Stimulated activated CD4-positive, alpha-beta T cell treated with anti-CD3 and anti-CD28 coated beads, Interleukin-1b, Interleukin-23, amount 100 ng/mL, for 24 hours (primary cell): ENCODE measurements at places on chromosomes 3 and 15.

DNA sequence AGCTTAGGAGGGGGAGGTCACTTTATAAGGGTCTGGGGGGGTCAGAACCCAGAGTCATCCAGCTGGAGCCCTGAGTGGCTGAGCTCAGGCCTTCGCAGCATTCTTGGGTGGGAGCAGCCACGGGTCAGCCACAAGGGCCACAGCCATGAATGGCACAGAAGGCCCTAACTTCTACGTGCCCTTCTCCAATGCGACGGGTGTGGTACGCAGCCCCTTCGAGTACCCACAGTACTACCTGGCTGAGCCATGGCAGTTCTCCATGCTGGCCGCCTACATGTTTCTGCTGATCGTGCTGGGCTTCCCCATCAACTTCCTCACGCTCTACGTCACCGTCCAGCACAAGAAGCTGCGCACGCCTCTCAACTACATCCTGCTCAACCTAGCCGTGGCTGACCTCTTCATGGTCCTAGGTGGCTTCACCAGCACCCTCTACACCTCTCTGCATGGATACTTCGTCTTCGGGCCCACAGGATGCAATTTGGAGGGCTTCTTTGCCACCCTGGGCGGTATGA, at the start of gene RHO:
TSS of gene RHO (plus strand) at position 51 of the 512 bp plus-strand sequence. CDS start at position 146, 95 bp downstream.
- DNase-seq, result no peak

GRCh38 chr15:38285456-38285855, 32.8 kb downstream of the SPRED1 start:
- DNase-seq, result no peak

DNA sequence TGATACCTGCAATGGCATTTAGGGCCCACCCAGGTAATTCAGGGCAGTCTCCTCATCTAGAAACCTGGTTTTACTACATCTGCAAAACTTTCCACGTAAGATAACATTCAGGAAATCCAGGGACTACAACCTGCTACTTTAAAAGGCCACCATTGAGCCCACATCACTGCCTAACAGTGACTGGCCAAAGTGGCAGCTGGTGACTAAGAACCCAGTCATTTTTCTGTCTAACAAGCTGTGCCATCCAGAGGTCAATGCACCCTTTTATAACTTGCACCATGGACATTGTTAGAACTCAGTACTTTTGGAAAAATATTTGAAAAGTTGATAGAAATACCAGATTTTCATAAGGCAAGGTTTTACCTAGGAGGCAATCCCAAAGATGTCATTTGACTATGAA, 492.4 kb downstream of the OTOL1 start:
- DNase-seq, result no peak

GRCh38 chr3:37124435-37124834, 49.9 kb downstream of the LRRFIP2 start:
- DNase-seq, result no peak

- no peak for DNase-seq
These were observed 167.2 kb upstream of the TSC22D2 start for GRCh38 chr3:150240891-150241290.

DNA sequence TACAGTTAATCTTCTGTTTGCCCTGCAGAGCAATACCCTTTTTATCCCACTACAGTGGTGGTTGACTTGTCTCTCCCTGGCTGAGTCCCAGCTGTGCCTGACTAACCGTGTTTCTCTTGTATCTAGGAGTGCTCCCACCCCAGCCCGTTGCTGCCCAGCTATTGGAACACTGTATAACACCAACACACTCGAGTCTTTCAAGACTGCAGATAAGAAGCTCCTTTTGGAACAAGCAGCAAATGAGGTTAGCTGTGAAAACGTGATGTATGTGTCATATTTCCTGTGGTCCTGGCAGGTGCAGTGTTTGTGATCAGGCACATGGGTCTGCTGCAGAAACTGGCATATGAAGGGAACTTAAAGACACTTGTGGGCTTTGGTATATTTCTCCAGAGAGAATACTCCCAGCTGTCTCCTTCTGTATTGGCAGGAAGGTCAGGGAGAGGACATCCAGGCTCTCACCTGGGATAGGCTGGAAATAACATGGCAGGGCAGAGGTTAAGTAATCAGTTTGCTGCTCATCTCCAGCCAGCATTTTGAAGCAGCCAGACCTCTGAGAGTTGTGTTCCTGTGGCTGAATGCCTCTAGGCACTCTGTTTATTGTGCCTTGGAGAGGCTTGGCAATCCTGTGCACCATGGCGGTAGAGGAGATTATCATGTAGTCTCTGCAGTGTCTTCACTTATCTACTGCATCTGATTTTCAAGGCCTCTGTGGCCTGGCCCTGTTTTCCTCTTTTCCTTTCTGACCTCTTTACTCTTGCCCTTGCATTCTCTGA, 34.8 kb downstream of the ATG7 start:
- DNase-seq, result no peak

DNA sequence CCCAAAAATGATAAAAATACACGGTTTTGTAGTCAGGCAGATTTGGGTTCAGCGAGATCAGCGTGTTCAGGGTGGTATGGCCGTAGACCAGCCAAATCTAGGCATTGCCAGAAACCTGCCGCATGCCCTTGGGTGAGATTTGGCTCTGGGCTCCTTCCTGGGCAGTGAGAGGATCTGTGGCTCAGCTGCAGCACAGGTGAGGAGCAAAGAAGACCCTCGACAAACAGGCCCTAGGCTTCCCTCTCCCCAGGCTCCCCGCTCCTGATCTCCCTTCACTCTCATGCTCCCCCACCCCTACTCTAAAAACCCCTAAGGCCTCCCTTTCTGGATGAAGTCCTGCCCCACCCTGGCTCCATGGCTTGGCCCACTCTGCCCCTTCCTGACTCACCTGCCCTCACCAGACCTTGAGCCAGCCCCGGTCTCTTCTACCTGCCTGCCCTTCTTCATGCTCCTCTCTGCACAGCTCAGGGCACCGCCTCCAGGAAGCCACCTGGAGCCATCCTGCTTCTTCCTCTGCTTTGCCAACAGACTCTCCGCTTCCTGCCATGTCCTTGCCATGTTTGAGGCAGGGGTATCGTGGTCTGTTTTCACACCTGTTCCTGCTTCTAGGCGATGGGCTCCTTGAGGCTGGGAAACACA, 88.1 kb downstream of the CORO2B start:
- DNase-seq, result no peak

GRCh38 chr3:194031867-194032635, 103.9 kb upstream of the HES1 start:
- DNase-seq, result no peak

DNA sequence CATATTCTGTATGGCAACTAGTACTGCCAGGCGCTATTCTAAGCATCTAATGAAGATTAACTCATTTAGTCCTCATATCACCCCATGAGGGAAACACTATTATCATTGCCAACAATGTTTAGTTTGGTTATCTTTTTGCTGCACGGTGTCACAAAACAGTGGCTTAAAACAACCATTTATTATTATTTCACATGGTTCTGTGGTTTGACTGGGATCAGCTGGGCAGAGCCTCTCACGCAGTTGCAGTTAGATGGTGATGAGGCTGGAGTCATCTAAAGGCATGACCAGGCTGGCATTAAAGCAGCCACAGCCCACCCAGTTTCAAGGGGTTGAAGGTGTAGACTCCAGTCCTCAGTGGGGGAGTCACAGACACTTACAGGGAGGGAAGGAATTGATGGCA, 32.8 kb upstream of the RASA2 start:
- no peak for DNase-seq

GRCh38 chr3:123651449-123652341, 66.8 kb upstream of the HACD2 start:
- no peak for DNase-seq

DNA sequence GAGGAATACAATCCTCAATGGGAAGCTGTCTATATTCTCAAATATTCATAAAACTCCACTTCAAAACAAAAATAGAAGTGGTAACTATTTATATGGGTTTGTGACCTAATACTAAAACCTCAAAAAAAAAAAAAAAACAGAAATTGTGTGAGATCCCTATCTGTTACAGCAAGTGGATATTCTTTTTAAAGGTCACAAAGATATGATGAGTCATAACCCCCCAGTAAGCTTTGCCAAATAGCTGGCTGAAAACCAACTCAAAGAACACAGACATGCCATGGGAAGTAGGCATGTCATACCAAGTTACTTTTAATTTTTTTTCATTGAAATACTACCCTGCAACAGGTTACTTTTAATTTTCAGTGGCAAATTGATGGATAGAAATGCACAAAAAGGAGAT, 62.5 kb downstream of the CBLB start:
- no peak for DNase-seq

DNA sequence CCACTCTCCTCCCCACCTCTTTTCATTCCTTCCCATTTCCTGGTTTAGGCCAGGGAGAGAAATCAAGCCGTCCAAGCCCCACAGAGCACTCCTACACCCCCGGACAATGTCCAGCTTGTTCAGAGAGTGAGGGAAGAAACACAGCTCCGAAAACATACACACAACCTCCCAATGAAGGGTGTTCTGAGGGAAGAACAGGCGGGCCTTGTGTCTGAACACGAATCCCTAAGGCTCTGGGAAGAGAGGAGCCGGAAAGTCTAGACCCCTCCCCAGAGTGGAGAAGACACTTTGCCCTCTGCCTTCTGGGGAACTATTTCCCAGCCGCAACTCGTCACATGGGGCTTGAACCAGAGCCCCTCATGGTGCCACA, 30.5 kb downstream of the ACAN start:
- no peak for DNase-seq

- no peak for DNase-seq
These were observed 361.4 kb upstream of the CFAP20DC start for GRCh38 chr3:59411186-59411585.

DNA sequence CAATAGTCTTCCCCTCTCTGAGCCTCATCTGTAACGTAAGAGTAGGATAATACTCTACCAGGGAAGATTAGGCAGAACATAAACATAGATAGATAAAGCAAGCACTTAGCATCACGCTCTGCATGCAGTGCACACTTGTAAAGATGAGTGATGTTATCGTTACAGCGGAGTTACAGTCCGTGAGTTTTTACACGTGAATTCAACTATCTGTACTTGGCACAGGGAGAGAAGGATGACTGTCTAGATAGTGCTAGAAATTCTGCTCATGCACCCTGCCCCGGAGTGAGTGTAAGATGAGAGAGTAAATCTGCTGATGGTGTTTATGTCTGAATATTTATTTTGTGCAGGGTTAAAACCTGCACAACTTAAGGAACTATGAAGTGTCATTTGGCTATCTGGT, 35.8 kb downstream of the HAPLN3 start:
- no peak for DNase-seq

- DNase-seq, result no peak
These were observed 24.4 kb downstream of the ISG20 start for GRCh38 chr15:88663141-88663621.

DNA sequence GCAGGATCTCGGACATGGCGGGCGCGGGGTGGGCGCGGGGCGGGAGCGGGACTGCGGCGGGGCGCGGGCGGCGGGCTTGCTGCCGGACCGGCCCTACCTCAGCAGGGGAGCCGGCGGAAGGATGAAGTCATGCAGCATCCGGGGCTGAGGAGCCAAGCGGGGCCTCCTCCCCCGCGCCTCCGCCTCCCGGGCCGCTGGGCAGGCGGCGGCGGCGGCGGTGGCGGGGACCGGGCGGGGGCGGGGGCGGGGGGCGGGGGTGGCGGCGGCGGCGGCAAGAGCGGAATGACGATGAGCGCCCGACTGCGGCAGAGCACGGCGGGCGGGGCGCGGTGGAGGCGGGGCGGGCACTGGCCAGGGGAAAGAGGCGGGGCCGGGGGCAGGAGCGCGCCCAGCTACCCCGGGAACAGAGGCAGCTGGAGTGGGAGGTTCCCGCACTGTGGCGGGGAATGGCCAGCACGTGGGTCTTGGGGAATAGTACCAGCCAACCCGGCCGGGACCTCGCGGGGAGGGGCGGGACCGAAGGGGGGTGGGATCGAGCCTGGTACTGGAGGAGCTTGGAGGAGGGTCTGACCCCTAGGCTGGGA, at the start of gene CAMK2N2:
TSS of gene CAMK2N2 (minus strand) at position 284 of the 584 bp plus-strand sequence. CDS start at position 16, 268 bp downstream.
- no peak for DNase-seq

DNA sequence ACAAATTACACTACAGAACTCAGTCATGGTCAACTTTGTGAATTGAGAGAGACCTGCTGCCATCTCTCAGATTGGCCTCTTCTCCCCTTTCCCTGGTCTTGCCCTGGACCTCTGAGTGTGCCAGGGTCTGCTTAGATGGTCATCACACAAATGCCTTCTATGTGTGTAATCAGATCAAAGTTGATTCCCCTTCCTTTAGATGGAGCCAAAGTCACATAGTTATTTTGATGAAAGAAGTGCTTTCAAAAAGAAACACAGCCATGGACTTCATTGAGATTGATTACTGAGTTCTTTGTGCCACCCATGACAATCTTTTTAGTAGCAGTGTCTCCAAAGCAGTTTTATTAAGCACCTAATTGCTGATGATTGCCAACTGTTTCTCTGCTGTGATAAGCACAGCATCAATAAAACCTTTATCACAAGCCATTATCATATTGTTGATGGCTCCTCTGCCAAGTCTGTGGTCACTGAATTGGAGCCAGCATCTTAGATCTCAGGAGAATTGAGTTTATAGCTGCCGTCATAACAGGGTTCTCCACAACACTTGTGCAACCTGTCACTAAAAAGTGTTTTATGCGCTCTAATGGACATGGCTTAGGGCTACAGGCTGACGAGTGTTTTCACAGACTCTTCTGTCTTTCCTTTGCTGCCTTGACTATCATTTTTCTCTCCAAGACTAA, 149.7 kb upstream of the NUDT16 start:
- DNase-seq, result no peak

DNA sequence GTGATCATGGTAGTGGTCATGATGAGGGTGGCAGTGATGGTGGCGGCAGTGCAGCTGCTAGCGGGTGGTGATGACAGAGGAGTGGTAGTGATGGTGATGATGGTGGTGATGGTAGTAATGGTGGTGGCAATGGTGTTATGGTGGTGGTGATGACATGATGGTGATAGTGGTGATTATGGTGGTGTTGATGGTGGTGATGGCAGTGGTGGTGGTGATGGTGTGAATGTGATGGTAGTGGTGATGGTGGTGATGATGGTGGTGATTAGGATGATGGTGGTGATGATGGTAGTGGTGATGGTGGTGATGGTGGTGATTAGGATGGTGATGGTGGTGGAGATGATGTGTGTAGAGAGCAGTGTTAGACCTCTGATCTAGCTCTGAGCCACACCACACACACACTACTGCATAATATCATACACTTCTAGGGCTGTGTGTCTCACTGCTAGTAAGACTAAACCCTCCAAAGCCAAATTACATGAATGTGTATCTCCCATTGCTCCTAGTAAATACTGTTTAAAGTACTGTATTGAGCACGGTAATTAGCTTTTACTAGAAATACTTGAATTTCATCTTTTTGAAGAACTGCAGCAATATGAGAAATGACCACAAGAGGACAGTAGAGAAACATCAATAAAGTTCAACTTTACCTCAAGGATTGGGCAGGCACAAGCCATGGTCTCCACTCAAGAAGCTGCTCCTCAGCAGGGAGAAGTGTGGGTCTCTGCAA, 28.8 kb downstream of the TMED3 start:
- DNase-seq, result no peak

GRCh38 chr3:118548434-118548833, 486.2 kb downstream of the IGSF11 start:
- no peak for DNase-seq

DNA sequence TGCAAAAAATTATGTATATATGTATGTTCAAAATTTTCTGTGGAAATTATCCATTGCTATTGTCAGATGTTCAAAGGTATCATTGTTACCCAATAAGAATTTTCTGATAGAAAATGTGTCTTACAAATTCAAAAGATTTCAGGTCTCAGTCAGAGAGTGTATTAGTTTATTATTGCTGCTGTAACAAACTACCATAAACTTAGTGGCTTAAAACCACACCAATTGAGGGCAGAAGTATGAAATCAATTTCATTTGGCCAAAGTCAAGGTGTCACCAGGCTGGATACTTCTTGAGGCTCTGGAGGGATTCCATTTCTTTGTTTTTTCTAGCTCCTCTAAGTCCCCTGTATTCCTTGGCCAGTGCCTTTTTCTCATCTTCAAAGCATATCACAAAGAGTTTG, 914.4 kb upstream of the ROBO1 start:
- DNase-seq, result no peak

GRCh38 chr15:76289582-76289981, 21.7 kb downstream of the ETFA start:
- DNase-seq, result no peak
